ENCODE measurements at places on chromosomes 6 and 20. TPM values are rescaled to one million over a fixed set of nuclear protein-coding genes. Genes with fewer than 3 reads are reported as not detected.

- no peak overlapping the region for H3K4me3 ChIP-seq
- H3K4me1 ChIP-seq = no peaks in the 10 kb centered on the region
- no peak overlapping the region for H3K27ac ChIP-seq
- no peaks in the 10 kb centered on the region for H3K36me3 ChIP-seq
- no peak for DNase-seq
Measured at GRCh38 chr6:122770835-122771601, 8.5 kb upstream of the FABP7 start.

- H3K4me1 ChIP-seq = no peaks in the 10 kb centered on the region
- H3K27ac ChIP-seq = no peak overlapping the region
- H3K4me3 ChIP-seq = no peak overlapping the region
- no peak for DNase-seq
- no peaks in the 10 kb centered on the region for H3K36me3 ChIP-seq
- H3K27me3 ChIP-seq = no peaks in the 10 kb centered on the region
Measured at GRCh38 chr6:74749211-74750147, 456.4 kb downstream of the COL12A1 start.

DNA sequence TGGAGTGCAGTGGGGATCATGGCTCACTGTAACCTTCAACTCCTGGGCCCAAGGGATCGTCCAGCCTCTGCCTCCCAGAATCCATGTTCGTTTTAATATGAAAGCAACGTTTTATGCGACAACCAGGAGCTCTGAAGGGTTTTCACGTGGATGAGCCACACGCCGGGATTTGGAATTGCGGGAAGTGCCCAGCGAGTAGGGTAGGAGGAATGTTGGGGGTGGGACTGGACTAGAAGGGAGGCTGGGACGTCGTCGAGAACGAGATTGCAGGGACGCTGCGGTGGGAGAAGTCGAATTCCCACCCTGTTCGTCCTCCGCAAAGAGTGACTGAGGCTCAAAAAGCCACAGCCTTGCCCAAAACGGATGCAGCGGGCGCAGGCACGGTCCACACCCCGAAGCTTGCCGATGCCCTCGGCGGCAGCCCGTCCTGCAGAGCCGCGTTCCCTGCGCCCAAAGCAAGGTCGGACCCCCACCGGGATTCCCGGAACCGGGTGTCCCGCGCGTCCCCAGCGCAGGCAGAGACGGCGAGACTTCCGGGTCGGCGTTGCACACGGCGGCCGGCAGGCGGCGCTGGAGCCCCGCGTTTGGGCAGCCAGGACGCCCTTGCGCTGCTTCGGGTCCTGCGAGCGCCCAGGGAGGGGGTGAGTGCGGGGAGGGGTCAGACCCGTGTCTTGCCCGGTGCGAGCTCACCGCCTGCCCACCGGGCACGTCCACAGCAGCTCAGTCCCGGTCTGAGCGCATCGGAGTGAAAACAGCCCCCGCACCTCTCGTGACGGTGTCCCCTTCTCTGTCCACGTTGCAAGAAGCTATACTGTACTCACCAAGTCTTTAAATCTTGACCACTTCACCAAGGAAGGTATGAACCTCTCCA, 87.8 kb downstream of the DHX35 start:
- H3K4me1 ChIP-seq = peaks cover 15% of the 10 kb centered on the region
- H3K4me3 ChIP-seq = peak overlapping the region; percentile 79
- no peaks in the 10 kb centered on the region for H3K36me3 ChIP-seq
- peak overlapping the region; percentile 35 for H3K27ac ChIP-seq
- H3K27me3 ChIP-seq = peaks cover 2% of the 10 kb centered on the region

DNA sequence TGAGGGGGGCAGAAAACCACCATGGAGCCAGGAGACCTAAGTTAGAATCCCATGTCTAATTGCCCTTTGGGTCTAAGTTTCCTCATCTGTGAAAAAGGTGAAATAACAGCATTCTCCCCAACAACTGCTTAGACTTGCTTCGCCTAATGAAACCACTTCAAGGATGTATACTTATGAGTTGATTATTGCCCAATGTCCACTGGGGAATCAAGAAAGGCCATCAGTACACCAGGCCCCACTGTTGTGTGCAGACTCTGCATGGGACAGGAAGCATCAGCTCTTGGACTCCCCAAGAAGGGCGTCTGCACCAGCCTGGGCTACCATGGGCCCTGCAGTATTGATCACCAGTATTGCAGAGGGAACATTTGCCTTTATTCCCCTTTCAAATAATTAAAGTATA, 189.6 kb downstream of the MAFB start:
- no peak overlapping the region for H3K27ac ChIP-seq
- no peak overlapping the region for H3K4me3 ChIP-seq
- no peaks in the 10 kb centered on the region for H3K27me3 ChIP-seq
- no peaks in the 10 kb centered on the region for H3K4me1 ChIP-seq
- no peak for DNase-seq

GRCh38 chr6:2594868-2595267, 155.9 kb downstream of the MYLK4 start:
- no peak overlapping the region for H3K4me3 ChIP-seq
- H3K27me3 ChIP-seq = peaks cover 5% of the 10 kb centered on the region
- no peaks in the 10 kb centered on the region for H3K36me3 ChIP-seq
- DNase-seq = no peak
- no peak overlapping the region for H3K27ac ChIP-seq

DNA sequence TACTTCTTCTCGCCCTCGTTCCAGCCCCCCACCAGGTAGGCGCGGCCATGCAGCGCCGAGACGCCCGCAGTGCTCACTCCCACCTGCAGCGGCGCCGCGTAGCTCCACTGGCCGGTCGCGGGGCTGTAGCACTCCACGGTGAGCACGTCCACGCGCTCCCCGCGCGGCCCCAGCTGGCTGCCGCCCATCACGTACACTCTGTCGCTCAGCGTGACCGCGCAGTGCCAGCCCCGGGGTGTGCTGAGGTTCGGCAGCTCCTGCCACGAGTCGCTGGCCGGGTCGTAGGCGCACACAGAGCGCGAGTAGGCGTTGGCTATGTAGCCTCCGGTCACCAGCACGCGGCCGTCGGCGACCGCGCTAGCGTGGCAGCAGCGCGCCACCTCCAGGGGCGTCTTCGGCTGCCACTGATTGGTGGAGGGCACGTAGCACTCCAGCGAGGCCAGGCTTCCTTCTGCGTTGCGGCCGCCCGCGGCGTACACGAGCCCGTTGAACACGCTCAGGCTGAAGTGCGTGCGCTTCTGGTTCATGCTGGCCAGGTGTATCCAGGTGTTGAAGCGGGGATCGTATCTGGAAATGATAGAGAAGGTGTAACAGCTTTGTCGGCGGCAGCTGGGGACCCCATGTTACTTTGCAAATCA, 13.7 kb downstream of the KLHL31 start:
- peak; percentile 62 for DNase-seq
- no peaks in the 10 kb centered on the region for H3K27me3 ChIP-seq
- no peaks in the 10 kb centered on the region for H3K36me3 ChIP-seq

DNA sequence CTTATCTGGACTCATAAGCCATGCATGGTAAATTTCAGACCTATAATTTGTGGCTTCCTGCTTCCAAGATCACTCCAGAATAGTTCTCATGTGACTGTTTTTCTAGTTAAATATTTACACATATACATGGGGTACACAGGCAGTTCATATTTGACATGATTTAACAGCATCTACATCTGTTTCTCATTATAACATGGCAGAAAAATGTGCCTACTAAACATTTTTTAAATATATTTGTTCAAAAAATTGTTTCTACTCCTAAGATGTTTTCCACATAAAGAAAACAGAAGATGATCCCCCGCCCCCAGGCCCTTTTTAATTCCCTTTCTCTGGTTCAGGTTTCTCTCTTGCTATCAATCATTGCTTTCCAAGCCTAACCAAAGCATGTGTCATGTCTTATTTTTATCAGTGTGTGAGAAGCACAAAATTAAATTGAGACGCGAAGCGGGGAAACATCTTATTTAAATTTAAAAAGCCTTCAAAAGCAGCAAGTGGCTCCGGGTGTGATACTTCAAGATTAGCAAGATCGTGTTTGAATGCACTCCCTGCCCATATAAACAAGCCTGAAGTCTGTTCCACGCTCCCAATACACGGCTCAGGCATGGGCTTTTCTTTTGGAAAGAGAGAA, 37.3 kb downstream of the IPCEF1 start:
- no peak overlapping the region for H3K4me3 ChIP-seq
- no peaks in the 10 kb centered on the region for H3K36me3 ChIP-seq
- H3K27ac ChIP-seq = no peak overlapping the region
- no peak for DNase-seq
- no peaks in the 10 kb centered on the region for H3K27me3 ChIP-seq

DNA sequence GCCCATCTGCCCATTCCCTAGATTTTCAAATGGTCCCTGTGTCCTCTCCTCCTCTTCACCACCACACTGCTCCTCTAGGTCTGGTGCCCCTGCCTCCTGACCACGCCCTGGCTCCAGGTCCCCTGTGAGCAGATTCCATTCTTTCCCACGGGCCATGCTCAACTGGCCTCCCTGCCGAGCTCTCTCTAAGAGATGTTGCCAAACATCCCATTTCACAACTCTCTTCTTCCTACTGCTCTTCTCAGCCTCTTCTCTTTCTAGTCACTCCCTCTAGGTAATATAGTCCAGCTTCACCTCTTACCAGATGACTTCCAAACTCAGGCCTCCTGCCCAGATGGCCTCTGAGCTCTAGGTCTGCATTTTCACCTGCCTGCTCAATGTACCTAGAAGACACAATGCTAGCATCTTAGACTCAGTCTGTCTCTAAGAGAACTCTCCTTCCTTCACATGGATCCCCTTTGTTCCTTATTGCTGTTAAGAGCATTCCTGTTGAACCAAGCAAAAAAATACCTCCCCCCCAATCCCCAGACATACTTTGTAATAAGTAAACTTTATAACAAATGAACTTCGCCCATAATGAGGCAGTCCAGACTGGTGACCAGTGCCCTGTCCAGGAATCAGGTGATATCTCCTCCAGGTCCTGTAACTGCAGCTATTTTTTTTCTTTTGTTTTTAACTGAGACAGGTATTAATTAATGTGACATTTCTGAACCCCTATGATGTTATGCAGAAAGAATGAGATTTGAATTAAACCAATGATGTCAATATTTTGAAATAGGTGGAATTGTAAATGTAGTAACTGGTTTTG, 79.0 kb downstream of the LYRM4 start:
- no peak for DNase-seq
- H3K4me1 ChIP-seq = no peaks in the 10 kb centered on the region
- H3K4me3 ChIP-seq = no peak overlapping the region
- no peaks in the 10 kb centered on the region for H3K27me3 ChIP-seq
- no peaks in the 10 kb centered on the region for H3K36me3 ChIP-seq

DNA sequence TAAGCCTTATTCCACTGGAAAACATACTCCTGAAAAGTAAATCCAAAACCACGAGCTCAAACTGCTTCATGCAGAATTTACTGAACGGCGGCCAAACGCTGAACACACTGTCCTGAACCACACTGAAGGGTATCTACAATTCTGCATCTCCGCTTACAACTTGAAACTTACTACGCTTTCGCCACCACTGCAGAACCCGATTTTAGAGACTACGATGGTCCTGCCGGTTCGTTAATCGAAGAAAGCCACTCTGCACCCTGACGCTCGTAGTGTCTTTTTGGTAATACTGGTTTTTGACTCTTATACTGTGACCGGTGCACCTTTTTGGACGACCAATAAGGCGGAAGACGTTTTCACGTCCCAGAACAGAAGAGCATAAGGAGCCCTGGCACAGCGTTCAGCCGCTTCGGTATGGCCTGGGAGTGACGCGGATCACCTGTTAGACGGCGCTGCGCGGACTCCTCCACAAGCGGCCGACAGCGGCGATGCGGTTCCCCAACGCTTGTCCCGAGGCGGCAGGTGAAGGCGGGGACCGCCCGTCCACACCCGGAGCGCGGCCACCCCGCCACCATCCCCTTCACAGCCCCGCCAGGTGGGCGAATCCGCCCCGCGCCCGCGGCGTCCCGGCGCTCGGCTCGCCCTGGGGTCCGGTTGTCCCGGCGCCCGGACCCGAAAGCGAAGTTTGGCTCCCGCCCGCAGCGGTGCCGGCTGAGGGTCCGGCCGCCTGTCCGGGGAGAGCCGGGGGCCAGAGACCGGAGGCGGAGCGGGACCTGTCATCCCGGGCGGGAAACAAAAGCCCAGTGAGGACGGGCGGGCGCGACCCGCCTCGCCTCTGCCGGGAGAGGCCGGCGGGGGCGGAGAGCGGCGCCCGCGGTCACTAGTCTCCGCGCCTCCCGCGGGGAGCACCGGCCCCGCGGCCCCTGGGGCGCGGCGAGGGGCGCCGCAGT, 784 bp downstream of the FKBP5 start:
- H3K4me1 ChIP-seq = peaks cover 29% of the 10 kb centered on the region
- peak overlapping the region; percentile 67 for H3K27ac ChIP-seq
- H3K36me3 ChIP-seq = peaks cover 4% of the 10 kb centered on the region
- H3K4me3 ChIP-seq = peak overlapping the region; percentile 98

DNA sequence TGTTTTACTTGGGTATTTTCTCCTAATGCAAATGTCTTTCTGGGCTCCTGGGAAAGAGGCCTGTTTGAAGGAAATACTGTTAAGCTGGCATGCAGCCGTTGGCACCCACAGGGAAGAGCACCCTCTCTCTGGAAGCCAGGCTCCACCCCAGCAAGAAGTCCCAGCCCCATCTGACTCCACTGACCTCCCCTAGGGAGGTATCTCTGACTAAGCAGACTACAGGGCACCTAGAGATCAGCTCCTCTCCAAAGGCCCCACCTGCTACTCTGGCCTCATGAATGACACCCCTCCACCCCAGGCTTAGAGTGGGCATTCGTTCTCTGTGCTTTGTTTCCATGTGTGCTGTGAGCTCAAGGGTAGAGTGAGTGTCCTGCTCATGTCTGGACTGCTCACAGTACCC, 6.4 kb upstream of the MDGA1 start:
- H3K4me3 ChIP-seq = no peak overlapping the region
- H3K4me1 ChIP-seq = peaks cover 22% of the 10 kb centered on the region
- H3K36me3 ChIP-seq = no peaks in the 10 kb centered on the region
- DNase-seq = no peak

DNA sequence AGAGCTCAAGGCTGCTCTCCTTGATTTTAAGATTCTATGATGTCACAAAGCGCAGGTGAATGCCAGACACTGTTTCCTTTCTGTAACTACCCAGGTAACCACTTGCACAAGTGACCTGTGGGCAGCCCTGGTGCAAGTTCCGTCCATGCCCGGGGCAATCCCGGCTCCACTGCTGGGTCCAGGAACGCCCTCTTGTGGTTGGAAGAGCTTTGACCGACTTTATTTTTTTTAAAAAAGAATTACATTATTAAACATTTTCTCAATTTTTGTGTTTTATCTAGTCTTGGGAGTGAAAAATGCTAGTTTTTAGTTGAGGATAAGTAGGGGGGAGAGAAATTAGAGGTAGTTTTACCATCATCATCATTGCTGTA, 695.2 kb downstream of the QKI start:
- no peaks in the 10 kb centered on the region for H3K27me3 ChIP-seq
- H3K4me1 ChIP-seq = peaks cover 3% of the 10 kb centered on the region
- no peak overlapping the region for H3K4me3 ChIP-seq
- H3K36me3 ChIP-seq = no peaks in the 10 kb centered on the region
- H3K27ac ChIP-seq = no peak overlapping the region

GRCh38 chr6:74932232-74932888, 273.5 kb downstream of the COL12A1 start:
- H3K4me3 ChIP-seq = no peak overlapping the region
- no peak overlapping the region for H3K27ac ChIP-seq
- no peaks in the 10 kb centered on the region for H3K4me1 ChIP-seq
- H3K36me3 ChIP-seq = no peaks in the 10 kb centered on the region
- H3K27me3 ChIP-seq = no peaks in the 10 kb centered on the region

CARMIL1 gene
- 3.9 TPM for total RNA-seq

CCN6 gene
- total RNA-seq = not detected

ACSS1 gene
- total RNA-seq = 18.9 TPM

ASIP gene
- not detected for total RNA-seq

SLC2A4RG gene
- total RNA-seq = 125 TPM

PNPLA1 gene
- not detected for total RNA-seq

CD109 gene
- total RNA-seq = 0.75 TPM

ADGRB3 gene
- not detected for total RNA-seq

PPP1R16B gene
- total RNA-seq = 87.6 TPM

SLC35F1 gene
- not detected for total RNA-seq

CCR6 gene
- 15.9 TPM for total RNA-seq
